ENCODE measurements at places on chromosomes 16 and 17.

GRCh38 chr16:67248401-67249177, at the start of gene SLC9A5:
Gene SLC9A5 (plus strand): TSS chr16:67248979. CDS start chr16:67249015, 36 bp downstream.
- no peak for DNase-seq

DNA sequence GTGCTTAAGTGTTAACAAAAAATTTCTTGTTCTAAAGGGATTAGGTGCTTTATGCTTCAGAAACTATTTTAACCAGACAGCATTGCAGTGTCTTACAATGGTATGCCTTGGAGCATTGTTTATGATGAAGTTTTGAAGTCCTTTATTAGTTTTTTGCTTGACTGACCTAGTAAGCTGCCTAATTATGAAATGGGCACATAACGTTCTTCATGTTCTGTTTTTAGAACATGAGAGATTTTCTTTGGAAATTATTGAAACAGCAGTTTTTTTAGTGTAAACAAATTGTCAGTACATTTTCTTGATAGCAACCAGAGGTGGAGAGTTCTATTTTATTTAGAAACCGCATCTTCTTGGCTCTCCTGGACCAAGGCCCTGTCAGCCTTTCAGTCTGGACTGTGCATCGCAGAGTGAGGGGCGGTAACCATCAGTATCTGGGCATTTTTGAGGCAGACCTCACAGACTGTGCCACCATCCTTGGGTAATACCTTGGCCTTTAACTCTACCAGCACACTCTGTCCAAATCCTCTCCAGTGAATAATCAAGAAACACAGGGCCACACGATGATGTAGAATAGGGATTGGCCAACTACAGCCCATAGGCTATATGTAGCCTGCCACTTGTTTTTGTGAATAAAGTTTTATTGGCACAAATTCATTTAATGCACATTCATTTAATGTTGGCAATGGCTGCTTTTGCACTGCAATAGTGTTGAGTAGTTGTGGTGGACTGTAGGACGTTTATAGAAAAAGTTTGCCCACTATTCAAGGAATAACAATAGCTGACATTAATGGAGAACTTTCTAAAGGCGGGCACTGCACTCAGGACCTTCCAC, 81.1 kb downstream of the VPS35L start:
- no peak for DNase-seq

DNA sequence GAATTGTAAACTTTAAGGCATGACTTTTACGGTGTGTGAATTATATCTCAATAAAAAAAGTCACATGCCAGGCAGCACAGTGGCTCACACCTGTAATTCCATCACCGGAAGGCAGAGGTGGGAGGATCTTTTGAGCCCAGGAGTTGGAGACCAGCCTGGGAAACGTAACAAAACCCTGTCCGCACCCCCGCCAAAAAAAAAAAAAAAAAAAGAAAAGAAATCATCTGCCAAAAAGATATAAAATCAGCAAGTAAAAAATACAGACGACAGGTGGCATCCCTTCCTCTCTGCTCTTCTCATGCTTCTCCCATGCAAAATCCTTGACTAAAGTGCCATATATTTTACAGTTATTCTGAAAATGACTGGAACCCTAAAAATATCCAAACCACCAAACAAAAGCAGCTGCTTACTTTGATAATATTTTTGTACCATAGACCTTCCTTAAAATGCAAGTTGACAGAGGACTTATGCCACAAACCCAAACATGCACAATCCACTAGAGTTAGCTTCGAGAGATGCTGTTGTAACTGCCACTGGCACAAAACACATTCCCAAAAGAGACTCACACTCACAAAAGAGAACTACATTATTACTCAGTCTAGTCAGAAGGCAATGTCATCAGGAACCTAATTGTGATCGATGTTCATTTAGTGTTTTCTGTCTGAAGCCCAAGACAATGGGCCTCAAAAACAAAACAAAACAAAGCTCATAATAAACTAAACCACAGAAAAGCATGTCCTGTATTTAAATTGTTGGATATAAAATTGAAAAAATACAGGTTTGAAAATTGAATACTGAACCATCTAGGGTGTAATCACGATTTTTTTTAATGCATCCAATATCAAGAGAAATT, 2.4 kb downstream of the CRLF3 start:
- no peak for DNase-seq

GRCh38 chr16:66335704-66336329, 30.7 kb upstream of the CDH5 start:
- no peak for DNase-seq

- no peak for DNase-seq
Measured at GRCh38 chr16:73558219-73558618, 510.3 kb upstream of the ZFHX3 start.

- DNase-seq, result no peak
Measured at GRCh38 chr16:86476956-86477534, 33.3 kb upstream of the FOXF1 start.

GRCh38 chr16:53784291-53784690, 80.3 kb downstream of the FTO start:
- no peak for DNase-seq

DNA sequence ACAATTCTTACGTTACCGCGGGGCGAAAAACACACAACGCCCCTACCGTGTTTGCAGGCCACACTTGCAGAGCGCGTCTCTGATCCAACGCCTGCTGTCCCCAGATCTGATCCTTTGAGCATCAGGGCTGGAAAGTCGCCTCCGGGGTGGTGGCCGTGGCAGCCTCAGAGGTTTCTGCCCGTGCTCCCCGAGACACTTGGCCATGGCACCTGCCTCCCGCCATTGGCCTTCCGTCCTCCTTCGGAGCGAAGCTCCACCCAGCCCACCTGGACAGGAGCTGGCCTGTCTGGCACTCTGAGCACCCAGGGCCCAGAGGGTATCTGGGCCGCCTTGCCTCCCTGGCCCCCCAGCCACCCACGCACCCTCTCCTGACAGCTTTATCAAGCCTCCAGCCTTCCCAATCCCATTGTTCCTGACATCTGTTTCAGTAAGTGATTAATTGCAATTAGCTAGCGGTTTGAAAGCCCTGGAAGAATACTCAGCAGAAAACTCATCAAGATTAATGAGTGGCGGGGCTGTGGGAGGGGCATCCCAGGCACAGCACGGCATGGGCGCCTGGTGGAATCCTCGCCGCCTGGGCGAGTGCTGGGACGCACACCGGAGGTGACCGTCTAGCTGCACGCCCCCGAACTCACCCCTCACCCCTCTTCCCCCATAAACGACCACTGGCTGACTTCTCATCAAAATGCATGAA, 181.5 kb upstream of the GSE1 start:
- no peak for DNase-seq

- DNase-seq, result no peak
Measured at GRCh38 chr17:31835984-31836383, 23.1 kb downstream of the COPRS start.

- no peak for DNase-seq
Measured at GRCh38 chr16:81130126-81130525, 33.9 kb upstream of the GCSH start.

- no peak for DNase-seq
Measured at GRCh38 chr17:35468475-35468874, 19.9 kb upstream of the SLFN13 start.

Data from bone marrow (tissue), 2 donors.